ENCODE measurements at places on chromosomes 6 and 20.
A peak's percentile ranks its signal among the peaks of the same experiment; 100 is the strongest.

GRCh38 chr20:38907918-38908677 is 18.1 kb upstream of the FAM83D start:
- DNase-seq = no peak

DNA sequence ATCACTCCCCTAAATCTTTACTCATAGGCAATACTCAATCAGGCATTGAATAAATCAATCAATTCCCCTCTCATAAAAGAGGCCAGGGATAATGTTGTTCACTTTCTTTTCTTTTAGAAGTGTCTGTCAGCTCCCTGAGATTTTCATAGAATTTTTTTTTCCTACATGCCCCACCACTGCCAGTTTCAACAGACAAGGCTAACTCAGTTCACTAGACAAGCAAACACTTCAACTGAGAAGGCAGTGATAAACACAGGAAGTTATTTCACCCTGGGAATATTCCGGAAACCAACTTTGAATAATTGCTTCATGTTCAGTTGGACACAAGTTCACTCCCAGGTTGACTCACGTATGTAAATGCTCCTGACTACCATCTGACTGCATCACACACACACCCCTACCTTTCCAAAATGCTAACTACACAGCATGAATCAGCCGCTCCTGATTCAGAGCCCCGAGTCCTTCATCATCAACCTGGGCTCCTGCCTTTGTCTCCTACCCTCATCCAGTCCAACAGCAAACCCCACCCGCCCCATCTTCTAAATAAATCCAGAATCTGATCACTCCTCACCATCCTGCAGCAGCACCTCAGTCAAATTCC is 143.9 kb downstream of the BCAS1 start:
- peak; percentile 82 for DNase-seq

DNA sequence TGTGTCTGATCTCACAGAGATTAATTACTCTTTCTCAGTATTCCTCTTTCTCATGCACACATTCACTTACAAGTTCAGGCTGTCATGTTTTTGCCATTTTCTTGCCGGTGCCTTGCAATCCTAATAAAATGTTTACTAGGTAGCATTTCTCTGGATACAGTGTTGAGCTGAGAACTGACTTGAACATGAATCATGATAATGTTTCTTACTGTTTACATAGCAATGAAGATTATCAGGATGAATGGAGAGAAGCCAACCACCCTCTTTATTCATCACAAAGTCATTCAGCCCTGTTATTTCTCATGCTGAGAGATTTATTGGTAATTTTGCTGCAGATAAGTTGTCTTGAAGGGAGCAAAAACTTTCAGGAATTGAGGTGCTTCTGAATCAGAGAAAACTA is 185.5 kb upstream of the ECI2 start:
- DNase-seq = no peak

GRCh38 chr6:46704562-46704961 is 16.9 kb downstream of the TDRD6 start:
- no peak for DNase-seq

DNA sequence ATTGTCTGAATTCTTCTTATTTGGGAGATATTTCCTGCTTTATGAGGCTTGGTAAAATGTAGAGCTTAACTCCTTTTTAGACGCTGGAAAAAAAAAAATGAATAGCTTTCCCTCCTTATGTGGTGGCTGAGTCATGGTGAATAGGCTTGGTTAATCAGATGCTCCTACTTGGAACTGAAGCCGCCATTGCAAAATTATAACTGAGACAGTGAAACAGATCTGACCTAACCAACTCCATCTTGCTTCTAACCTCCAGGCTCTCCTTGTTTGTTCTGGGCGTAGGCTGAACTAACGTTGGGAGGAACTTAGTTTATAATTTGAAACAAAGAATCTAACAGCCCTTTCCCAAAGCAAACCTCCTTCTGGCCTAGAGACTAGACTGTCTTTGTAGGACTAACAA is 43.2 kb upstream of the PLCB4 start:
- DNase-seq = no peak

GRCh38 chr6:4178737-4179333 is 43.5 kb upstream of the ECI2 start:
- no peak for DNase-seq

DNA sequence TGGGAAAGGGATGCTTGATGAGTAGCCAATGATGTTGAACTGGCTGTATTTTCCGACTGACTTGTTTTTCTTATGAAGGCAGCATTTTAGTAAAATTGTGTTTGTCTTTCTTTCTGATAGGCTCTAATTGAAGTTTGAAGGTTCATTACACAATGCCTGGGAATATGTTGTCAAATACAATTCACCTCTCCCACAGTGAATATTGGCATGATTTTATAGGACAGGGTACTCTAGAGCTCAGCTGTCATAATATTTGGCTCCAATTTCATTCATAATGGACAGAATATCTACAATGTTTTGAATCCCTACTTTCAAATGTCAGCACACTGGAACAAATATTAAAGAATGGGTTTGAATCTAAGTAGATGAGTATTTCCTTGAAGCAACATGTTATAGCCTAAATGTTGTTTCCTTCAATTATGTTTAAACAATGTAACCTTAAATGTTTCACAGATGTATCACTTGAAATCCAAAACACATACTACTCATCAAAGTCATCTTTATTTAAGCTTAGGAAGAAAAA is 81.4 kb downstream of the LAMA2 start:
- DNase-seq = no peak

DNA sequence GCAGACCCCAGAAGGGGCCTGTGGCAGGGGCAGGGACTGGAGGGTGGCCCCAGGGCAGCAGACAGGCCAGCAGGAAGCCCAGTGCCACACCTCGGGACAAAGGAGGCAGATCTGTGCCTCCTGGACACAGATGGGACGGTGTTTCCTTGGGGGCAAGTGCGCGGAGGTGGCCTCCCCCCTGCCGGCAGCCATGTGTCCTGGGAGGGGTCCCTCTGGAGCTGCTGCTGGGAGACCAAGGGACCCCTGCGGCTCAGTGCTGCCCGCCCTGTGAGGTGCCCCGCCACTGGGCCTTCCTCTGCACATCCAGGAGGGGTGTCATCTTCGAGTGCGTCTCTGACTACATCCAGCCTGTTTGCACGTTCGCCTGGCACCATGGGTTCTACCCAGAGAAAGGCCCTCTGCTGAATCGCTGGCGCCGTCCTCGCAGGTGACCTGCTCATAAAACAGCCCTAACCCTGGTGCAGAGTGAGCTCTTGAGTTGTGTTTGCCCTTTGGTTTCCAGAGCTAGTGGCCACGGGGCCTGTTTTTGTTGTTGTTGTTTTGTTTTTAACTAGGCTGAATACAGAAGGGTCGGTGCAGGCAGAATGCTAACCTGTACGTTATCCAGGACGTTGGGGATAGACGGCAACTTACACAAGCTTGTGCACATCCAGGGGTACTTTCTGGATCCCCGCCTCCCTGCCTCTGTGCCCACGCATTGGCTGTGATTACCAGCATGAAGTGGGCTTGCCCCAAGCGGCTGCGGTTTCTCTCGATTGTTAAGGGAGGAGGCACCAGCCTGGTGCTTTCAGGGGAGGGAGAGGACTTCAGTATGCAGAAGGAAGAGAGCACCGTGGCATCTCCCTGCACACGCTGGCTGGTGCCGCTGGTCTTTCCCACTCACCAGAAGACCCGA is 1.3 kb upstream of the KCNQ2 start:
- no peak for DNase-seq

- no peak for DNase-seq
These were observed 2.0 kb downstream of the VSTM2L start for GRCh38 chr20:37904845-37905373.

DNA sequence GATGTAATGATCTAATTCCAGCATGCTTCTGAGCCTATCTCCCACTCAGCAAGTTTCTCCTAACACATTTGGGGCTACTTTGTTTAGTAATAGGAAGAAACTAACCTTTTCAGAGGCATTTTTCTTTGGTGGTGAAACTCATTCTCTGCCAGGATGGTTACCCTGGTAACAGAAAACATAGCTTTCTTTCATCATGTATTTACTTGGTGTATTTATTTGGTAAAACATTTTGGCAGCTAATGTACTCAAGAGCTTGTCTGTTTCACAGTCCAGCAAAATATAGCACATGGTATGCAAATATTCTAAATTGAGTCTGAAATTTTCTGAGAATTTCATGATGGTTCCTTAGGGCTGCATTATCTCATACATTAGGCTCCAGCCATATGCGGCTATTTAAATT is 100.0 kb downstream of the SLC35B3 start:
- DNase-seq = no peak

Measured in lower leg skin (tissue), 4 donors.